ENCODE measurements at places on chromosomes 12 and 14. TPM values are rescaled to one million over a fixed set of nuclear protein-coding genes. Genes with fewer than 3 reads are reported as not detected.

The OR11H7 gene
- not detected for total RNA-seq

- no peak overlapping the region for H3K27ac ChIP-seq
- no peak for DNase-seq
- H3K4me1 ChIP-seq, result no peaks in the 10 kb centered on the region
- H3K27me3 ChIP-seq, result no peaks in the 10 kb centered on the region
Observed at GRCh38 chr12:25615119-25615518, 62.0 kb upstream of the LMNTD1 start.

GRCh38 chr14:96838449-96838848 is 41.3 kb downstream of the VRK1 start:
- no peak for DNase-seq
- H3K4me3 ChIP-seq, result no peak overlapping the region
- H3K27me3 ChIP-seq, result no peaks in the 10 kb centered on the region

DNA sequence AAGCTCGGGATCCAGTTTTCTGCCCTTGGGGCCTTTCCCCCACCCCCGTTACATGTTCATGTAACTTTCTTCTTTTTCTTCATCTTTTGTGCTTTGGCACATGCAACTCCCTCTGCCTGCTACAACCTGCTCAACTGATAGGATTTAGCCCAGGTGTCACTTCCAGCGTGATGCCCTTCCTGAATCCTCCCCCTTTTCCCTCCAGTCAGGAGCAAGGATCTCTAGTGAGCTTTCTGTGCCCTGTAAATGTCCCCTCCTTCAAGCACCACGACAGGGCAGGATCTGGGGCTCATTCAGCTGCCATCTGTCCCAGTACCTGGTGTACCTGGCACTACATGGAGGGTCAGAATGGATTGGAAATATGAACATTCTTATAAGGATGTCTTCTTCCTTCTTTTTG is 15.3 kb downstream of the PELI2 start:
- no peaks in the 10 kb centered on the region for H3K36me3 ChIP-seq
- no peaks in the 10 kb centered on the region for H3K27me3 ChIP-seq
- H3K4me3 ChIP-seq, result no peak overlapping the region
- no peak overlapping the region for H3K27ac ChIP-seq
- H3K4me1 ChIP-seq, result peaks cover 30% of the 10 kb centered on the region

GRCh38 chr12:107287436-107288413 is 194.4 kb upstream of the CRY1 start:
- no peaks in the 10 kb centered on the region for H3K27me3 ChIP-seq
- no peak for DNase-seq
- no peak overlapping the region for H3K4me3 ChIP-seq
- H3K4me1 ChIP-seq, result no peaks in the 10 kb centered on the region
- H3K36me3 ChIP-seq, result no peaks in the 10 kb centered on the region

The SIX1 gene
- total RNA-seq, result 0.14 TPM

GRCh38 chr12:40033242-40033630 is 72.6 kb downstream of the SLC2A13 start:
- H3K27me3 ChIP-seq, result no peaks in the 10 kb centered on the region
- DNase-seq, result no peak
- H3K36me3 ChIP-seq, result no peaks in the 10 kb centered on the region
- no peak overlapping the region for H3K27ac ChIP-seq
- H3K4me1 ChIP-seq, result no peaks in the 10 kb centered on the region
- no peak overlapping the region for H3K4me3 ChIP-seq

- no peaks in the 10 kb centered on the region for H3K36me3 ChIP-seq
- H3K4me3 ChIP-seq, result no peak overlapping the region
- no peak overlapping the region for H3K27ac ChIP-seq
- H3K27me3 ChIP-seq, result no peaks in the 10 kb centered on the region
Observed at GRCh38 chr14:45868863-45869262, 615.9 kb upstream of the MIS18BP1 start.

- H3K27ac ChIP-seq, result no peak overlapping the region
- no peak for DNase-seq
- H3K27me3 ChIP-seq, result no peaks in the 10 kb centered on the region
- H3K4me1 ChIP-seq, result no peaks in the 10 kb centered on the region
- no peaks in the 10 kb centered on the region for H3K36me3 ChIP-seq
Observed at GRCh38 chr12:31603546-31604009, 12.6 kb upstream of the DENND5B start.

DNA sequence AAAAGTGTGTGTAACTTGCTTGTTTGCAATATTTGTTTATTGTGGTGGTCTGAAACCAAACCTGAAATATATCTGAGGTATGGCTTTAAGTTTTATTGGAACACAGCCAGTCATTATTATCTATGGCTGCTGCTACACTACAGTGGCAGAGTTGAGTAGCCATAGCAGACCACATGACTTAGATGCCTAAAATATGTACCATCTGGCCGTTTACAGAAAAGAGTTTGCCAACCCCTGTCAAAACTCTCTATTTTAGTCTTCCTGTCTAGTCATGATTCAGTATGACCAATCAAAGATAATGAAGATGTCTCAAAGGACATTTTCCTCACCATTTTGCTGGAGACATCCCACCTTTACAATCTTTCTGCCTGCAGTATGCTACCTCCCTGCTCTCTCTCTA is 242.3 kb downstream of the ANO6 start:
- no peaks in the 10 kb centered on the region for H3K36me3 ChIP-seq
- DNase-seq, result no peak
- H3K27me3 ChIP-seq, result no peaks in the 10 kb centered on the region

DNA sequence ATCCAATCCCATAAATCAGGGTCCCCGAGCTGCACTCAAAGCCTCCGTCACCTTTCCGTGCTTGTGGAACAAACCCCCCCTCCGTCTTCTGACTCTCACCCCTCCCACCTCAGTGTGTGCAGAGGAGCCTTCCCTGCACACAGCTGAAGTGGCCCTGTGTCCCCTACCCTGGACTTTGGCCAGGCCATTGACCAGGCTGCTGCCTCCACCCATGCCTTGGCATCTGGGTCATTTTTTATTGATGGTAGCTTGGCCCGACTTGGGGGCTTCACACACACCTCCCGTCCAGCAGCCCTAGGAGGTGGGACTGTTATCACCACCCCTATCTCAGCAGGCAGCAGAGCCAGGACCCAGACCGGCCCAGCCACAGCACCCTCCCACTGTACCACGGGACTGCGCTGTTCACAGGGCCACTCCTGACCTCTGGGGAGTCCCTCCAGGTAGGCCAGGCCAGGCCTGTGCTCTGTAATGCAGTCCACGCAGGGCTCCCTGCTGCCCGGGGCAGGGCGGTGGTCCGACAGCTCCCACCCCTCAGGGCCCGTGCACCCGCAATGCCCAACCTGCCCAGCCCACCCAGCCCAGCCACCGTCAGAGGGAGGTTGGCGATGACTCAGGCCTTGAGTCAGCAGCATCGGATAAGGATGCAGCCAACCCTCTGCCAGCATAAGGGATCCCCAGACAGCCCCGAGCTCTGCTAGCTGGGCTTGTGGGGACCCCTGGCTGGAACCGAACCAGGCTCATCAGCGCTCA is 9.2 kb upstream of the INF2 start:
- peak; percentile 63 for DNase-seq
- H3K4me3 ChIP-seq, result no peak overlapping the region
- H3K4me1 ChIP-seq, result peaks cover 41% of the 10 kb centered on the region
- peak overlapping the region; percentile 84 for H3K27ac ChIP-seq
- no peaks in the 10 kb centered on the region for H3K36me3 ChIP-seq

- H3K27ac ChIP-seq, result no peak overlapping the region
- no peaks in the 10 kb centered on the region for H3K4me1 ChIP-seq
- DNase-seq, result no peak
- no peaks in the 10 kb centered on the region for H3K36me3 ChIP-seq
- H3K27me3 ChIP-seq, result no peaks in the 10 kb centered on the region
Observed at GRCh38 chr12:728781-729180, 23.6 kb upstream of the WNK1 start.

GRCh38 chr14:65141523-65141922 is 39.2 kb upstream of the MAX start:
- no peak overlapping the region for H3K4me3 ChIP-seq
- DNase-seq, result no peak
- no peak overlapping the region for H3K27ac ChIP-seq
- no peaks in the 10 kb centered on the region for H3K27me3 ChIP-seq
- no peaks in the 10 kb centered on the region for H3K36me3 ChIP-seq
- no peaks in the 10 kb centered on the region for H3K4me1 ChIP-seq

DNA sequence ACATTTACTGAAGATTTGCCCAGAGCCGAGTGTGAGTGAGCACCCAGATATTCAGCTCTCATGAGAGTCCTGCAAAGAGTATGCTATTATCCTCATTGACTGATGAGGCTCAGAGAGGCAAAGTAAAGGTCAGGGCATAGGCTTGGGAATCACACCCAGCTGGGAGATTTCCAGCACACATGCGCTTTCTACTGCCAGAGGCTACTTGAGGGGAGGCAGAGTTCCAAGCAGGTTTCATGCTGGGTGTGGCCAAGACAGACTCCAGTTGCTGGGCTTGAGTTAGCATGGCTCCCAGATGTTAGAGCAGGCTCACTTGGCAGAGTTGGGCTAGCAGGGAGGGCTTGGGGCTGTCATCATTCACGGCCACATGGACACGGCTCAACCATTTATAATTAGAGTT is 14.4 kb upstream of the FAM181A start:
- no peak overlapping the region for H3K4me3 ChIP-seq
- H3K36me3 ChIP-seq, result no peaks in the 10 kb centered on the region
- no peak overlapping the region for H3K27ac ChIP-seq
- no peak for DNase-seq
- H3K4me1 ChIP-seq, result no peaks in the 10 kb centered on the region
- no peaks in the 10 kb centered on the region for H3K27me3 ChIP-seq

- H3K27ac ChIP-seq, result peak overlapping the region; percentile 87
- H3K36me3 ChIP-seq, result peaks cover 27% of the 10 kb centered on the region
- DNase-seq, result peak; percentile 64
- H3K4me1 ChIP-seq, result peaks cover 18% of the 10 kb centered on the region
- H3K4me3 ChIP-seq, result peak overlapping the region; percentile 81
Observed at GRCh38 chr12:132144810-132145168, 532 bp downstream of the NOC4L start.

- no peaks in the 10 kb centered on the region for H3K27me3 ChIP-seq
- peaks cover 47% of the 10 kb centered on the region for H3K4me1 ChIP-seq
- H3K4me3 ChIP-seq, result peak overlapping the region; percentile 20
- no peak for DNase-seq
- H3K27ac ChIP-seq, result peak overlapping the region; percentile 30
Observed at GRCh38 chr12:11827091-11828061, 177.9 kb downstream of the ETV6 start.

- no peak for DNase-seq
- no peaks in the 10 kb centered on the region for H3K36me3 ChIP-seq
Observed at GRCh38 chr12:14379508-14379907, 14.0 kb downstream of the ATF7IP start.

GRCh38 chr12:90253136-90253535 is 544.5 kb upstream of the ATP2B1 start:
- H3K4me1 ChIP-seq, result no peaks in the 10 kb centered on the region
- DNase-seq, result no peak

The KLRK1 gene
- total RNA-seq, result 8.1 TPM

- peak overlapping the region; percentile 70 for H3K27ac ChIP-seq
- H3K27me3 ChIP-seq, result no peaks in the 10 kb centered on the region
- H3K36me3 ChIP-seq, result no peaks in the 10 kb centered on the region
- DNase-seq, result no peak
- H3K4me3 ChIP-seq, result no peak overlapping the region
Observed at GRCh38 chr14:55097881-55098560, 31.0 kb upstream of the LGALS3 start.

The STAB2 gene
- total RNA-seq, result 2.6 TPM

GRCh38 chr12:48039151-48039550 is 34.9 kb upstream of the COL2A1 start:
- peaks cover 12% of the 10 kb centered on the region for H3K36me3 ChIP-seq
- no peak overlapping the region for H3K27ac ChIP-seq
- peaks cover 7% of the 10 kb centered on the region for H3K4me1 ChIP-seq
- no peak for DNase-seq
- H3K4me3 ChIP-seq, result no peak overlapping the region

The GLI1 gene
- 1.4 TPM for total RNA-seq
